T-cell (primary cell): ENCODE measurements at places on chromosomes 5 and 9. TPM values are rescaled to one million over a fixed set of nuclear protein-coding genes. Genes with fewer than 3 reads are reported as not detected.

DNA sequence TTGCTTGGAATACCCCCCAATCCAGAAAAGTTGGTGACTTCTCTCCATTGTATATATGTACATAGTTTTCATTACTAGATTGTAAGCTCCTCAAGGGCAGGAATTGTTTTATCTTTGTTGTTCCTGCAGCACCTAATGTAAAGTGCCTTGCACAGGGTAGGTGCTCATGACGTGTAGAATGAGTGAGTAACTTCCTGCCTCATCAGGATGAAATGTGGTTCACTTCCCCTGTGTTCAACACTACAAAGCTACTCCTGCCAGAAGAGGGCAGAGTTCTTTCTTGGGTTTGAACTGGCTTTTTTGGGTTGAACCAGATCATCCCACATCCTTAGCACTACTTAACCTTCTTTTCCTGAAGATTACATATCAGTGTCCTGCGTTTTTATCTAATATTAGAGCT, 23.9 kb downstream of the GTF3C4 start:
- peaks cover 3% of the 10 kb centered on the region for H3K36me3 ChIP-seq
- no peak overlapping the region for H3K27ac ChIP-seq

C9orf40 gene
- total RNA-seq: 6.1 TPM

DNA sequence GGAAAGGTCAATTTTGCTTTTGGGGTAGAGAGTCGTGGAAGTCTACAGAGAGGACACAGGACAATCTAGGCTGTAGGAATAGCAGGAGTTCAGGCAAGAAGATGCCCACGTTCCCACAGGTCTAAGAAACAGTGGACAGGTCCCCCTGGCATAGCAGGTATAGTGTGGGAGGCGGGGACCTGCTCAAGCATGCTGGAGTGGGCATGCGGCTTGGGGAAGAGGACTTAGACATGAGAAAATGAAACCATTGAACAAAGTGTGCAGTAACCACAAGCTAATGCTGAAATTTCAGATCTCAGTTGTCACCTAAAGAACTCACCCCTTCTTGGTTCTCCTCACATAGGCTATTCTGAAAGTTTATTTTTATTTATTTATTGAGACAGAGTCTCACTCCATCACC, 142.8 kb upstream of the EFNA5 start:
- H3K27ac ChIP-seq: no peak overlapping the region
- H3K4me3 ChIP-seq: no peak overlapping the region
- no peak for DNase-seq
- H3K27me3 ChIP-seq: no peaks in the 10 kb centered on the region

- no peaks in the 10 kb centered on the region for H3K27me3 ChIP-seq
- peaks cover 26% of the 10 kb centered on the region for H3K4me1 ChIP-seq
- no peak overlapping the region for H3K4me3 ChIP-seq
Measured at GRCh38 chr5:35838370-35839042, 18.2 kb upstream of the IL7R start.
